Smooth muscle cell of the pulmonary artery (primary cell): ENCODE measurements at places on chromosomes 1 and 21. TPM values are rescaled to one million over a fixed set of nuclear protein-coding genes. Genes with fewer than 3 reads are reported as not detected.

Gene PLOD1
- 1,597 and 1,997 TPM in 2 replicates for total RNA-seq

Gene HCN3
- total RNA-seq: 0.91 and 1.4 TPM in 2 replicates

Gene ANGPTL3
- not detected in 2 replicates for total RNA-seq

Gene IGSF9
- 0.36 TPM in 1 of 2 replicates, not detected in the other for total RNA-seq

Gene CLEC20A
- total RNA-seq: not detected in 2 replicates

Gene LRRC39
- 0.56 and 0.59 TPM in 2 replicates for total RNA-seq

Gene AUNIP
- 0.30 and 0.78 TPM in 2 replicates for total RNA-seq

Gene CGN
- 0.13 TPM in 1 of 2 replicates, not detected in the other for total RNA-seq
